ENCODE measurements at places on chromosomes 6 and 20. TPM values are rescaled to one million over a fixed set of nuclear protein-coding genes. Genes with fewer than 3 reads are reported as not detected.
A peak's percentile ranks its signal among the peaks of the same experiment; 100 is the strongest.

DNA sequence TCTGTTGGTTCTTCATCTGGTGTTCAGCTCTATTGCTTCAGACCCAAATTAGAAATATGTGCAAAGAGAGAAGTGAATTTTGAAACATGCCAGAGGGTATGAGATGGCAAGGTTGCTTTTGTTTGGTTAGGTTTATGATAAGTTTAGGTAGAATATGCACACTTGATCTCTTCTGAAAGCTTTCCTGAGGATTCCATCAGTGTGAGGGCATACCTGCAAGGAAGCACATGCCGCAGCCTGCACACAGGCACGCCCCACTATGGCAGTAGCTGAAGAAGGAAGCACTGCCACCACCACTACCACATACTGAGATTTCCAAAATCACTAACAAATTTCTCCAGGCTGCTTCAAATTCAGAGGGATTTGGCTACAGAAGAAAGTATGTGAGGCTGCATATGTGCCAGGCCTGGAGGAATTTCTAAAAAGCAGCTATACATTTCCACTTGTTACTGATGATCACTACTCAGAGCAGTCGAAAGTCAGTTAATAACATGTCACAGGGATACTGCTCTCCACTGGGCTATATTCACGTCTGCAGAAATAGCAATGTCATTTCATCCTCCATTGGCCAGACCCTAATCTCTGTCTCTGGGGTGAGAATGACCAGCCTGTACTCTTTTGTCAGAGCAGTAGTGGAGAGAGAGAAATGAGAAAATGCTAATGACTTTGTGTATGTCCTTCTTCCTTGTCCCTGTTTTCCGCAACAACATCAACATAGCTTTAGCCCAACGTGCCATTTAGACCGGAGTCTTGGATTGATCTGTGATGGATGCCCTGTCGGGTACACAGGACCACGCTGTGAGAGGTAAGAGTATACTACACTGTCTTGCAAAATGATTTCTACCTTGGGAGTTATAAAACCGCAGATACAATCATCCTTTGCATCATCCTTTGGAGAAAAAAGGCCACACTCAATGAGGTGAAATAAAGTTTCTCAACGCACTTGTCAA is 396.7 kb downstream of the LAMA2 start:
- H3K27ac ChIP-seq: peak overlapping the region; percentile 8
- H3K36me3 ChIP-seq: no peaks in the 10 kb centered on the region

DNA sequence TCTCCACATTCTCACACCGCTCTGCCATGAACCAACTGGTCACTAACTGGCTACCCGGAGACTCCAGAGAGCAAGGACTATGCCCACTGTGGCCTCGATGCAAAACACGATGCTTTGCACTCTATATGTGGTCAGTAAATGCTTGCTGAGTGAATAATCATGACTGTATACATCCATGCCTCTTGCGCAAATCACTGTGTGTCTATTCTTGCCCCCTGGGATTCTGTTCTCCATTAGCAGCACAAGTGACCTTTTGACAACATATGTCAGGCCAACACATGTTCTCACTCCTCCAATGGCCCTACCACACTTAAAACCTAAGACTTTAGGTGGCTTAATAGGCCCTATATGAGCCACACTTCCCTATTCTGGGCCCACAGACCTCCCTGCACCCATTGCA is 16.9 kb downstream of the KIF16B start:
- no peaks in the 10 kb centered on the region for H3K36me3 ChIP-seq
- no peak overlapping the region for H3K27ac ChIP-seq
- peaks cover 30% of the 10 kb centered on the region for H3K4me1 ChIP-seq
- H3K4me3 ChIP-seq: no peak overlapping the region
- no peaks in the 10 kb centered on the region for H3K27me3 ChIP-seq

DNA sequence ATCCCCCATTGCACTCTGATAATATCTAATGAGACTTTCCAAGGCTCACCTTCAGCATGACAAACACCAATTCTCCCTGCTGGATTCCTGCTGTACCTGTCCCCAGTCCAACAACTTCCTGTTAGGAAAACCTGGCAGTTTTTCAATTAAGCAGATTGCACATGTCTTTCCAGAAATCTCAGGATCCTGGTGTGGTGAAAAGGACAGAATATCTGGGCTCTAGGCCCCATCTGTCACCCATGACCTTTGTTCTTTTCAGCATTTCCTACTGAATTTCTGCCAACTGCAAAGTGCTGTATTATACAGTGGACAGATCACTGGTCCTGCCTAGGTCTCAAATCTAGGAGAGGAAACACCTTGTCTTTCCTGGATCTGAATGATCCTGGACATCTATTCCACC is 27.7 kb upstream of the DTNBP1 start:
- peak overlapping the region; percentile 13 for H3K27ac ChIP-seq
- no peaks in the 10 kb centered on the region for H3K36me3 ChIP-seq
- H3K4me3 ChIP-seq: no peak overlapping the region
- peaks cover 8% of the 10 kb centered on the region for H3K4me1 ChIP-seq
- DNase-seq: no peak

DNA sequence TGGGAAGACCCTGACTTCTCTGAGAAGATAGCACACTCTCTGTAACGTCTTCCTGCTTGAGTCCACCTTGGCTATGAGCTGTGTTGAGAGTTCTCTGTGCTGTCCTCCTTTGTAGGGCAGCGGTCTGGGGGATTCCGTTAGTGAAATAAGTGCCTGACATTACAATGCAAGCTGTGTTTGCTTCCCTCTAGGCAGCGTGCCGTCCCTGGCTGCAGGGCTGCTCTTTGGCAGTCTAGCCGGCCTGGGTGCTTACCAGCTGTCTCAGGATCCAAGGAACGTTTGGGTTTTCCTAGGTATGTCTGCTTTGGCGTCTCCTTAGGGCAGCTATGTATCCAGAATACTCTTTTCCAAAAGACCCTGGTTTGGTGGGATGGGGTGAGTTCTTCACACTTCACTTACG is 2.8 kb downstream of the TMEM14C start:
- H3K4me3 ChIP-seq: no peak overlapping the region
- no peaks in the 10 kb centered on the region for H3K27me3 ChIP-seq
- no peak for DNase-seq

Gene TGM3
- total RNA-seq: not detected

- no peaks in the 10 kb centered on the region for H3K4me1 ChIP-seq
- H3K27me3 ChIP-seq: no peaks in the 10 kb centered on the region
- H3K27ac ChIP-seq: no peak overlapping the region
- no peak for DNase-seq
- H3K4me3 ChIP-seq: no peak overlapping the region
- H3K36me3 ChIP-seq: no peaks in the 10 kb centered on the region
These were observed 46.2 kb downstream of the EDN1 start for GRCh38 chr6:12336121-12336971.

GRCh38 chr6:112249489-112249888 is 4.9 kb downstream of the LAMA4 start:
- peaks cover 63% of the 10 kb centered on the region for H3K4me1 ChIP-seq
- no peaks in the 10 kb centered on the region for H3K36me3 ChIP-seq
- peak overlapping the region; percentile 4 for H3K27ac ChIP-seq
- no peak overlapping the region for H3K4me3 ChIP-seq

Gene FAM209B
- total RNA-seq: not detected

GRCh38 chr20:51473256-51473655 is 69.3 kb downstream of the NFATC2 start:
- H3K4me3 ChIP-seq: no peak overlapping the region
- peaks cover 5% of the 10 kb centered on the region for H3K36me3 ChIP-seq
- no peak overlapping the region for H3K27ac ChIP-seq
- H3K27me3 ChIP-seq: no peaks in the 10 kb centered on the region

GRCh38 chr6:39865011-39865888 is 69.0 kb downstream of the MOCS1 start:
- H3K27ac ChIP-seq: no peak overlapping the region
- H3K36me3 ChIP-seq: peaks cover 26% of the 10 kb centered on the region
- peak; percentile 76 for DNase-seq
- no peak overlapping the region for H3K4me3 ChIP-seq
- peaks cover 8% of the 10 kb centered on the region for H3K4me1 ChIP-seq

- H3K4me1 ChIP-seq: no peaks in the 10 kb centered on the region
- H3K27ac ChIP-seq: no peak overlapping the region
- H3K27me3 ChIP-seq: peaks cover 31% of the 10 kb centered on the region
These were observed 81.3 kb upstream of the BHLHE23 start for GRCh38 chr20:63087872-63088680.

GRCh38 chr6:136551103-136551502 is 881 bp upstream of the MAP7 start:
- peaks cover 10% of the 10 kb centered on the region for H3K36me3 ChIP-seq
- H3K27me3 ChIP-seq: peaks cover 18% of the 10 kb centered on the region
- H3K4me1 ChIP-seq: peaks cover 16% of the 10 kb centered on the region
- no peak overlapping the region for H3K27ac ChIP-seq
- no peak for DNase-seq
- peak overlapping the region; percentile 79 for H3K4me3 ChIP-seq

Gene TTI1
- 11.4 TPM for total RNA-seq

GRCh38 chr6:170177772-170178560 is 112.9 kb downstream of the DLL1 start:
- H3K4me1 ChIP-seq: peaks cover 20% of the 10 kb centered on the region
- no peaks in the 10 kb centered on the region for H3K36me3 ChIP-seq
- no peak for DNase-seq

- peaks cover 43% of the 10 kb centered on the region for H3K4me1 ChIP-seq
- no peak for DNase-seq
These were observed 25.6 kb downstream of the GFOD1 start for GRCh38 chr6:13461805-13462204.

DNA sequence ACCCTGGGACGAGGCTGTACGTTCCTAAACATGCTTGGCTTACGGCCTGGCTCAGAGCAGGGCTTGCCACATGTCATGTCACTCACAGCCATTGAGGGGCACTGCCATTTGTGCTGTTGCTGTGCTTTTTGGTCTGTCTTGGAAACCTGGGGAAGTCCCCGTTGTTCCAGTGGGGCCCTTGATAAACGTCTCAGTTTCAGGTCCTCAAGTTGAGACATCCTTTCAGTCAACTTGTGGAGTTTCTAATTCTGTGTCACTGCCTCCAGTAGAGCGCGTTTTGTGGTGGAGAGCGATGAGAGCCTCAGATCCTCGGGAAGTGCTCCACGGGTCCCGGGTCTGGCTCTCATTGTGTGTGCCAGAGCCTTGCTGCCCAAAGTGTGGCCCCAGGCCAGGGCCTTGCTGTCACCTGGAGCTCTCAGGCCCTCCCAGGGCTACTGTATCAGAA is 43.0 kb upstream of the CCR6 start:
- H3K4me3 ChIP-seq: no peak overlapping the region

DNA sequence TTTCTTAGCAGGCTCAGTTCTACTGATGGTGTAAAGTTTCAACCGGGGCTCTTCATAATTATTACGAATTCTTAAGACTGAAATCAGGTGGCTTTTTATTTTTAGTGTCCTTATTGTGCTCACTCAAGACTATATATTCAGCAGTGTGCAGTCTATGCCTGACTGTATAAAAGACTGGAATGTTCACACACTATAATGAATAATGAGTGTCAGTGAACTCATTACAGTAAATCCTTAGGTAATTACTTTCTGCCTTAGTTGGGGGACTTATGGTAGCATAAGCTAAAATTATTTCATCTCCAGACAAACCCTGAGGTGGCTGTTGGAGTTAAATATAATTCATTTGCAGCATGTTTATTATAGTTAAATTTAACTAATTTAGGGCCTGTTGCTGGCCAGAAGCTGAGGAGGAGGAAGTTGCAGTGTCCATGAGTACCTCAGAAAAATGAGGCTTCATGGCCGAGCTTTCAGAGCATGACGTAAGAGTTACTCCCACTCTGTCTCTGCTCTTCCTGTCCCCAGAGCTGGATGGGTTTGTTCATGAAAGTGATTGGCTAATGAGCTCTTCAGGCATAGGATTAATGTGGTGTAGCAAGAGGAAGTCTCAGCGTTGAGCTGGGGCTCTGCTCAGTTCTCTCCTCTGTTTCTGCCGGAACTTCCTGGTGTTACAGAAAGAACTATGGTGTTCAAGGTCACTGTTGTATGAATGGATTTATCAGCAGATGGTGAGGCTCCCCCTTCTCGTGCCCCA is 335.7 kb downstream of the NRN1 start:
- H3K27ac ChIP-seq: peak overlapping the region; percentile 33
- H3K27me3 ChIP-seq: no peaks in the 10 kb centered on the region
- no peak overlapping the region for H3K4me3 ChIP-seq
- H3K4me1 ChIP-seq: no peaks in the 10 kb centered on the region
- DNase-seq: peak; percentile 12
- H3K36me3 ChIP-seq: no peaks in the 10 kb centered on the region

GRCh38 chr6:72035486-72035885 is 149.1 kb downstream of the RIMS1 start:
- no peak overlapping the region for H3K4me3 ChIP-seq
- no peaks in the 10 kb centered on the region for H3K27me3 ChIP-seq
- H3K4me1 ChIP-seq: no peaks in the 10 kb centered on the region
- DNase-seq: no peak
- no peaks in the 10 kb centered on the region for H3K36me3 ChIP-seq

Gene C2
- 4.1 TPM for total RNA-seq

Data from heart right ventricle (tissue), 16 donors.